ENCODE measurements at places on chromosomes 2 and 18.

- DNase-seq: no peak
These were observed 79.3 kb downstream of the ACAA2 start for GRCh38 chr18:49733896-49734585.

DNA sequence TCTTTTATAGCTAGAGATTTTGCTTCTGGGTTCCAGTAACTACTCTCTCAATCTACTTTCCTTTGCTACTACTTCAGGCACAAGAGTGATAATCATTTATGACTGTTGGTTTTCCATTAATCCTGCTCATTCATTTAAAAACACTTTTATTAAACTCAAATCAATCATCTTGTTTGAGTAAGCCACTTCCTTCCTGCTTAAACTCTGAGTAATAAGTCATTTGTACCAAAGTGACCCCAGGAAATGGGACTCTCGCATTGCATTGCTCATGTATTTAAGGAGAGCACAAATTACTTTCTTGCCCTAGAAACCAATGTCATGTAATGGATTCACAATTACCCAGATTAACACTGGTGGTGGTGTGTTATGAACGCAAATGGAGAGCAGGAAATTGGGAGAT is 270.7 kb upstream of the HNMT start:
- DNase-seq: no peak

- no peak for DNase-seq
These were observed 46.7 kb upstream of the FLACC1 start for GRCh38 chr2:201403880-201404279.

DNA sequence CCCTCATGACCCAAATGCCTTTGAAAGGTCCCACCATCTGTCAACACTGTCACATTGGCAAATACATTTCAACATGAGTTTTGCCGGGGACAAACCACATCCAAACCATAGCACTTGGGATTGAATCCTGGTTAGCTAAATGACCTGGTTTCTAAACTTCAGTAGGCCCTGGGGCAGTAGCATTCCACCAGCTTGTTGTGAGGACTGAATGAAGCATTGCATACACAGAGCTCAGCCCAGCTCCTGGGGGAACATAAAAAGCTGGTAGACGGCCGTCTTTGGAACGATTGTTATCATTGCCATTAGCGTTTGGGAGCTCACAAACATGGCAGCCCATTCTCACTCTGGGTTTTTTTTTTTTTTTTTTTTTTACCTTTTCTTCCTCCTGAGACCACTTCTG is 57.5 kb upstream of the CXCR4 start:
- no peak for DNase-seq

DNA sequence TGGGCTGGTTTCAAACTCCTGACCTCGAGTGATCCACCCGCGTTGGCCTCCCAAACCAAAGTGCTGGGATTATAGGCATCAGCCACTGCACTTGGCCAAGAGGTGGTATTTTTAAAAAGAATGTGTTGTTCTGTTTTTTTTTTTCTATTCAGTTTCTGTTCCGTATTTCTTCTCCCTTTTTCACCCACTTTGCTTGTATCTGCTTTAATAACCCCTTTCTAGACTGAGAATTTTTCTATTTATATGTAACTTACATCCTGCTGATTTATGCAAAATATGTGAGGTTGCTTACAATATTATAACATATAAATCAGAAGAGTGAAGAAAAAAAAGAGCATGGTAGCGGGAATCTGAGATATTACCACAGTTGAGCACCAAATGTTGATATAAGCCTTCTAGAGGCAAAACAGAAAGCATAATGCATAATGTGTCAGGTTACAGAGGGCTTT is 17.2 kb upstream of the LYPD6B start:
- no peak for DNase-seq

- no peak for DNase-seq
These were observed 950.6 kb downstream of the CNTNAP5 start for GRCh38 chr2:124975648-124976047.
